Activated naive CD8-positive, alpha-beta T cell treated with anti-CD3 and anti-CD28 coated beads, Interleukin-2, amount 50 U/mL, for 24 hours (primary cell): ENCODE measurements at places on chromosomes 6 and 20.
A peak's percentile ranks its signal among the peaks of the same experiment; 100 is the strongest.

DNA sequence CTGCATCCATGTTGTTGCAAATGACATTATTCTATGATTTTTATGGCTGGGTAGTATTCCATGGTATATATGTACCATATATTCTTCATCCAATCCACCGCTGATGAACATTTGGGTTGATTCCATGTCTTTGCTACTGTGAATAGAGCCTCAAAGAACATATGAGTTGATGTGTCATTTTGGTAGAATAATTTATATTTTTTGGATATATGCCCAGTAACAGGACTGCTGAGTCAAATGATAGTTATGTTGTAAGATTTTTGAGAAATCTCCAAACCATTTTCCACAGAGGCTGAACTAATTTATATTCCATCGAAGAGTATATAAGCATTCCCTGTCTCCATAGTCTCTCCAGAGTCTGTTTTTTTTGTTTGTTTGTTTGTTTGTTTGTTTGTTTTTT, 1373.5 kb downstream of the GRIK2 start:
- H3K27me3 ChIP-seq = no peaks in the 10 kb centered on the region
- no peaks in the 10 kb centered on the region for H3K36me3 ChIP-seq
- no peak overlapping the region for H3K27ac ChIP-seq
- no peak for DNase-seq

DNA sequence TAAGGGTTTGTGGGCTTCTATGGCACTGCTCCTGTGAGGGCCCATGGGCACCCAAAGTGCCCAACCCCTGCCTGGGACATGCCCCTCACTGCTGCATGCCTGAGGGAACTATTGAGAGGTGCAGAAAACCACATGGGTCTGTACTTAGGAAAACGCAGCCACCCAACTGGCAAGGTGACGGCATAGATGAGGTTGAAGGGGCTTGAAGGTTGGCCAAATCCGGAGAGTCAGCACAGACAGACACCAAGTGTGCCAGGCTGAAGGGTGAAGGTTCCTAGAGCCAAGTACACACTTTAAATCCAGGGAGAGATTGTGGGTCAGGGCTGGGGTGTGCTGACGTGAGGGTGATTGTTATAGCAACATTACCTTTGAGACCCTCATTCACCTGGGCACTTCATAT, 6.2 kb downstream of the BANF2 start:
- H3K36me3 ChIP-seq = no peaks in the 10 kb centered on the region
- DNase-seq = no peak
- H3K27me3 ChIP-seq = no peaks in the 10 kb centered on the region
- no peak overlapping the region for H3K4me3 ChIP-seq
- no peak overlapping the region for H3K27ac ChIP-seq

- no peaks in the 10 kb centered on the region for H3K4me1 ChIP-seq
- no peak for DNase-seq
- H3K4me3 ChIP-seq = no peak overlapping the region
- H3K36me3 ChIP-seq = no peaks in the 10 kb centered on the region
- no peak overlapping the region for H3K27ac ChIP-seq
Measured at GRCh38 chr6:124873066-124873410, 89.2 kb upstream of the RNF217 start.

GRCh38 chr6:51199105-51199552, 380.5 kb downstream of the TFAP2B start:
- H3K27ac ChIP-seq = no peak overlapping the region
- H3K4me3 ChIP-seq = no peak overlapping the region
- DNase-seq = no peak
- no peaks in the 10 kb centered on the region for H3K27me3 ChIP-seq
- H3K36me3 ChIP-seq = no peaks in the 10 kb centered on the region
- no peaks in the 10 kb centered on the region for H3K4me1 ChIP-seq

GRCh38 chr6:99093456-99094190, 145.9 kb upstream of the FBXL4 start:
- H3K4me3 ChIP-seq = no peak overlapping the region
- no peaks in the 10 kb centered on the region for H3K4me1 ChIP-seq
- H3K27me3 ChIP-seq = peaks cover 28% of the 10 kb centered on the region
- DNase-seq = no peak
- H3K36me3 ChIP-seq = no peaks in the 10 kb centered on the region

DNA sequence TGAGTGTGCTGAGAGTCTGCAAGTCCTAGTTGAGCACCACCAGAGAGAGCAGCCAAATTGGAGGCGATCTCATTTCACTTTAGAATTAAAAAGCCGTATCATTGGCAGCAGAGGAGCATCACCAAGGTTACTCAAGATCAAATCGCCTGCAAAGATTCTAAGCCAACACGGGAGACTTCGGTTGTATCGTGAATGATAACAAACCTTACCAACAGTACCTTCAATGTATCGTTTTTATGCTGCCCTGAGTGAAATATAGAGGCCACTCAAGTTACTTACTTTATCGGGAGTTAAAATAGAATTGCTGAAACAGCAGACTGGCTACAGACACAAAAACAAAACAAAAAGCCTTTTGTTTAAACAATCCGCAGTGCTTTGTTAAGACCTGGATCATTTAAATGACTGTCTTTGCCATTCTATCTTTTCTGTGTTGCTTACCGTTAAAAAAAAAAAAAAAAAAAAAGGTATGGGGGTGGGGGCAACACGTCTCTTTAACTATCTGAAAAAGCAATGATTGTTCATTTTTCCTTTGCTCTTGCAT, 14.2 kb downstream of the NHSL1 start:
- peaks cover 7% of the 10 kb centered on the region for H3K4me1 ChIP-seq
- no peak overlapping the region for H3K4me3 ChIP-seq
- H3K27me3 ChIP-seq = no peaks in the 10 kb centered on the region
- H3K36me3 ChIP-seq = no peaks in the 10 kb centered on the region
- DNase-seq = no peak

- peaks cover 13% of the 10 kb centered on the region for H3K27me3 ChIP-seq
- no peak for DNase-seq
- peaks cover 2% of the 10 kb centered on the region for H3K4me1 ChIP-seq
- no peak overlapping the region for H3K4me3 ChIP-seq
- H3K27ac ChIP-seq = no peak overlapping the region
Measured at GRCh38 chr20:59569305-59569704, 35.0 kb upstream of the PHACTR3 start.

DNA sequence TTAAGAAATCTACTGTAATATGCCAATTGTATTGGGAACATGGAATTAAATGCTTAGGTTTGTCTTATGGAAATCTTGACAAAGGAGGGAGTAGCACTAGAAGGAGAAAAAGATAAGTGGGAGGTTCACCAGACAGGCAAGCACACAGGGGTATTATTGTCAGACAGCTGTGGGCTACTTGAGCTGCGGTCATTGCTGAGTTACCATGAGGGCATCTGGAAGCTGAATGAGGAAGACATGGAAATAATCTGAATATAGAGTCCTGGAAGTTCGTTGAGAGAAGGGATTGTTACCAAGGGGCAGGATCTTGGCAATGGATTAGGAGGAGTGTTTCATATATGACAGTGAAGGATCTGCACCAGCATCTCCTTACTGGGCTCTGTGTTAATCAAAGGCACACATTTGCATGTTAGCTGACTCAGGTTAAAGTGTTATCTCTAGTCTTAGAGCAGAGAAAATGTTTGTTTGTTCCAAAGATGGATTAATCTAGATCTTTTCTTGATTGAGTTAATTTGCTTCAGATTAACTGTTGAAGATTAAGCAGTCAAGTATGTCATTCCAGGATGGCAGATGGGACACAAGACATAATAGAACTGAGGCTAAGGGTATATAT, 53.0 kb upstream of the SUPT3H start:
- H3K27me3 ChIP-seq = peaks cover 6% of the 10 kb centered on the region
- DNase-seq = no peak
- H3K4me1 ChIP-seq = peaks cover 75% of the 10 kb centered on the region
- peaks cover 33% of the 10 kb centered on the region for H3K36me3 ChIP-seq
- H3K4me3 ChIP-seq = no peak overlapping the region
- H3K27ac ChIP-seq = peak overlapping the region; percentile 7

- DNase-seq = no peak
- no peaks in the 10 kb centered on the region for H3K36me3 ChIP-seq
- no peak overlapping the region for H3K4me3 ChIP-seq
Measured at GRCh38 chr6:54440549-54440948, 132.3 kb downstream of the TINAG start.

- no peaks in the 10 kb centered on the region for H3K4me1 ChIP-seq
- no peaks in the 10 kb centered on the region for H3K27me3 ChIP-seq
- no peak overlapping the region for H3K4me3 ChIP-seq
- no peak overlapping the region for H3K27ac ChIP-seq
- DNase-seq = no peak
Measured at GRCh38 chr6:109783250-109783986, 92.3 kb downstream of the FIG4 start.

DNA sequence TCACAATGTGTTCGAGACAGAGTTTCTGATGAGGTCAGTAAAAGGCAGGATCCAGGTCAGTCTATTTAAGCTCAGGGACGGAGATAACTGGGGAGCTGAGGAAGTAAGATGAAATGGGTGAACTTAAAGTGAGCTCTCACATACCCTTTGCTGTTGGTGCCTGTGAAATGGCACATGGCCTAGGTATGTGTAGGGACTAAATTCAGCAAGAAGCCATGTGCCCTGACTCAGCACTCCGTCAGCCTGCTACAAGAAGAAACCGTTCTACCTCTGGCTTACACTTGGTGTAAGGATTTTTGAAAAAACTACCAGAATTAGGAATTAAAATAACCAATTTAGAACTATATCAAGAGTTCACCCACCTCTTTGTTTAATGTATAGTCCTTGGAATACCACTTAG, 41.1 kb upstream of the TRDN start:
- H3K4me1 ChIP-seq = no peaks in the 10 kb centered on the region
- no peaks in the 10 kb centered on the region for H3K27me3 ChIP-seq
- no peaks in the 10 kb centered on the region for H3K36me3 ChIP-seq
- DNase-seq = no peak

DNA sequence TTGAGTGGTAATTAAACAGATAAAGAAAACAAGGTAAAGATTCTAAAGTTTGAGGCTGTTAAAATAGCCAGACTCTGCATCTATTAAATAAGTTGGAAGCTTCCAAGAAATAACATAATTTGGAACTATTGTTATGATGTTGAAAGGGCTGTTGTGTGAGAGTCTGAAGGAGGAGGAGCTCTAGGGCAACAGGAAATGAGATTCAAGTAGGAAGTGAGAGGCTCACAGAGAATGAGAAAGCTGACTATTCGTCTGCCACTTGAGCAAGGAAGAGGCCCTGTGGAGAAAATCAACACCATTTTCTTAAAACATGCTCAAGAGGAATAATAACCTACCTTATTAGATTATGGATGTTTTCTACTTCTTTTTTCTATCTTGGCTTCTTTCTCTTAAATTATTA, 185.2 kb downstream of the SLC24A3 start:
- no peak overlapping the region for H3K4me3 ChIP-seq
- DNase-seq = no peak
- no peak overlapping the region for H3K27ac ChIP-seq
- no peaks in the 10 kb centered on the region for H3K36me3 ChIP-seq
- no peaks in the 10 kb centered on the region for H3K4me1 ChIP-seq
- H3K27me3 ChIP-seq = no peaks in the 10 kb centered on the region

- H3K36me3 ChIP-seq = no peaks in the 10 kb centered on the region
- DNase-seq = no peak
- H3K4me1 ChIP-seq = no peaks in the 10 kb centered on the region
- no peaks in the 10 kb centered on the region for H3K27me3 ChIP-seq
Measured at GRCh38 chr6:124438546-124439065, 523.6 kb upstream of the RNF217 start.

DNA sequence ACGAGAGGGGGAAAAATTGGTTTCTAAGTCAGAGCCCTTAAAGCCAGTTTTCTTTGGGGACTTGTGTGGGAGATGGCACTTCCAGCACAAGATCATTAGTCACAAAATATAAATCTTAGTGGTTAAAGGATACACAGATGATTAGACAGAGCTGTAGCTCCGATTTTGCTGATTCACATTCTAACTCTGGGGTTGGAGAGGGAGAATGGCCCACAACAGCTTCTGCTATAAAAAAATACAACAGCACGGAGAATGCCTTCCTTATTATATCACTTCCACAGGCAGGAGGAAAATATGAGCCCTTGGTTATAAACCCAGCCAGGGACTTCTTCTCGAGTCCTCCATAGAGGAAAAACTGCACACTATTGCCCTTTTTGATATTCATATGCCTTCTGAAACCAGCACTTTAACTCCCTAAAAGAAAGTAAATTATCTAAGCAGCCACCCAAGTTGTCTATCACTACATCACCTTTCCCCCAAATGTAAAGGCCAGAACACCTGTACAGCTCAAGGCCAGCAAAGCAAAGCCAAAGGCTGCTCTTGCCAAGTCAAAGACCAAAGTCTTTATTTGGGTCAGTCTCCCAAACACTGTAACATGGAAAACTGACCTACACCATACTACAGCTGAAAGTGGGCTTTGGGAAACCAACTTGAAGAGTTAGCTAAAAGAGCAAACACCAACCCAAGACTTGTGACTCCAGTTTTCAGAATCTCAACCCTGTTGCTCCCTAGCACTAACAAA, 10.4 kb downstream of the MRPL14 start:
- peaks cover 48% of the 10 kb centered on the region for H3K4me1 ChIP-seq
- no peaks in the 10 kb centered on the region for H3K27me3 ChIP-seq
- DNase-seq = no peak
- H3K27ac ChIP-seq = peak overlapping the region; percentile 12
- H3K4me3 ChIP-seq = no peak overlapping the region

- H3K4me3 ChIP-seq = no peak overlapping the region
- DNase-seq = no peak
- peaks cover 2% of the 10 kb centered on the region for H3K27me3 ChIP-seq
- no peak overlapping the region for H3K27ac ChIP-seq
Measured at GRCh38 chr20:15419856-15420255, 1082.4 kb upstream of the FLRT3 start.

DNA sequence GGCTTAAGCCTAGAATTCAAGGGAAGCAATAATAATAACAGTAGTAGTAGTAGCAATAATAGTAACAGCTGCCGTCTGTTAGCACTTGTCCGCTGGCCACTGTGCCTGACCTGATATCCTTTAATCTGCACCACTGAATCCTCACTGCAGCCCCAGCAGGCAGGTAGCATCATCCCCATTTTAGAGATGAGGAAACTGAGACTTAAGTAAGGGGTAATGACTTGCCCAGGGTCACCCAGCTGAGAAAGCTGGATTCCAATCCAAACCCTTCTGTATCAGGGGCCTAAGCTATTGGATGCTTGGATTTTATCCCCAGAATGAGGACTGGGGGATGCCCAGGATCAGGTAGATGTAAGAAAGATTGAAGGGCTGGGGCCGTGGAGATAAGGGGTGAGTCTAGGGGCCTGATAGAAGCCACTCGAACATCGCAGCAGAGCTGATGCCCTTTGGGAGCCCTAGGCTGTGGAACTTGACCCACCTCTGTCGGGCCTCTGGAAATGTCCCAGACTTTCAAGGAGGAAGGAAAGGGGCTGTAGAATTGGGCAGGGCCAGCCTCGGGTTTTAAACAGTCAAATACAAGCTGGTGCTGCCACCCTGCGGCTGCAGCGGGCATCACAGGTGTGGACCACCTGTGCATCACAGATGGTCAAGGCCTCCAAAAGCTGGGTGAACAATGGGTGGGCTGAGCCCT, 102.1 kb upstream of the MYL9 start:
- H3K36me3 ChIP-seq = no peaks in the 10 kb centered on the region
- H3K4me1 ChIP-seq = no peaks in the 10 kb centered on the region
- peak; percentile 76 for DNase-seq
- peaks cover 6% of the 10 kb centered on the region for H3K27me3 ChIP-seq
- no peak overlapping the region for H3K4me3 ChIP-seq
- no peak overlapping the region for H3K27ac ChIP-seq
